ENCODE measurements at places on chromosomes 12 and 14.
A peak's percentile ranks its signal among the peaks of the same experiment; 100 is the strongest.

DNA sequence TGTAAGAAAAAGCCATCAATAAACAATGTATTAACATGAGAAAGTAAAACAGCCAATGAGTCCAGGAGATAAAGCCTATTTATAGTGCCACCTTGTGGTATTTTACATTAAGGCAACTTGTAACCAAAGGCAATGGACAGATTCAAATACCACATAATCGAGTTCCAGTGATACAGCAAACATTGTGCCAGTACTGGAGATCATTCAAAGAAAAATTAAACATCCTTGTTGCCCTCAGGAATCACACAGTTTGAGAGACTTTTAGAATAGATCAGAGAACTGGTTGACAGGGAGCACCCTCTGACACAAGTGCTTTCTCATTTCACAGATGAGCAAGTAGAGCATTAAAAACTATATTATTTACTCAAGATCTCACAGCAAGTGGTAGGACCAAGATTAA, 98.1 kb downstream of the DDHD1 start:
- DNase-seq, result peak; percentile 51

GRCh38 chr14:76753541-76754198, 7.6 kb upstream of the VASH1 start:
- DNase-seq, result no peak

DNA sequence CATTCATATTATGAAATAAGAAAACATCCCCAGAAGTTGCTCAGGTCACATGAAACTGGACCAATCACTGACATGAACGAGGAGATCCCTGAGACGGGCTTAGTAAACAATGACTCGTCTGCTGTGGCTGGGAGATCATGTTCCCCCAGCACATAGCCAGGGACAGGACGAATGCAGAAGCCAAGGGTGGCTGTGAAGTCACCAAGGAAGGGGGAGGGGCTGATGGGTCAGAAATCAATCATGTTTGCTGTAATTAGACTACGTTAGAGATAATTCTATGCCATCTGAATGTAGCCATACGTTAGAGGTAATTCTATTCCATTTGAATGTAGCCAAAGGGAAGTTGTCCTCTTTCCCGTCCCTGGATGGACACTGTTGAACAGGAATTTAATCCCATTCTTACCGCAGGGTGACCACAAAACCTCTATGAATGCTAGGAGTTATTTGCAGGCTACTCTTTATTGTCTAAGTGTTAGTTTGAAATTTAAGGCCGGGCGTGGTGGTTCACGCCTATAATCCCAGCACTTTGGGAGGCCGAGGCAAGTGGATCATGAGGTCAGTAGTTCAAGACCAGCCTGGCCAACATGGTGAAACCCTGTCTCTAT, 332.9 kb downstream of the TMEM132D start:
- DNase-seq, result no peak

DNA sequence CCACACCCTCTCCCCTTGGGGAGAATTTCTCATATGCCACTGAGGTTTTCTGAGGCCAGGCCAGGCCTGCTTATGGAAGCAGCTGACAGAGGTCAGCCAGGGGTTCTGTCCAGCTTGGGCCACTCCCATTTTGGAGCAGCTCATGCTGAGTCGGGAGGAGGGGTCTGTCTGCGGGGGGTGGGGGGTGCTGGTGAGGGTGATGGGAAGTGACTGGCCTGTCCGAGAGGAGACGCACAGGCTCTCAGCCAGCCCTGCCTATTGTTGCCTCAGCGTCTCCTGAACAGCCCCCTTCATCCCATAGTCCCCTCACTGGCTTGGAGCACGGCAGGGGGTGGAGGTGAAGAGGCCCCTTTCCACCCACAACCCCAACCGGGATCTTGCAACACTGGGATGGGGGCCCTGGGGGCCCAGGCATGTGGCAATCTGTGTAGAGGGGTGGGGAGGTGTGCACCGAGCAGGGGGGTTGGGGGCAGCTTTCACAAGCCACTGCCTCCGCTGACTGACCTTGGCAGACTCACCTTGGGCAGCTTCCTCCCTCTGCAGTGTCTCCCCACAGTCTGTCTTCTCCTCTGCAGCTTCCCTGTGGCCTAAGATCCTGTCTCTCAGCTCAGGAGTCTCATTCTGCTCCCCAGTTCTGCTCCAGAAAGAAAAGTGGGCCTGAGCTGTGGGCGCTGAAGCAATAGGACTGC, 5.5 kb downstream of the CEBPE start:
- no peak for DNase-seq

GRCh38 chr14:61403411-61403810, 82.0 kb downstream of the PRKCH start:
- DNase-seq, result no peak

GRCh38 chr12:107992870-107993451, 136.1 kb upstream of the WSCD2 start:
- DNase-seq, result peak; percentile 40

- DNase-seq, result no peak
These were observed 75.1 kb upstream of the DBX2 start for GRCh38 chr12:45125997-45126396.

All from OCI-LY7 (cell line).